Liver (tissue), 10 donors: ENCODE measurements at places on chromosomes 3 and 15. TPM values are rescaled to one million over a fixed set of nuclear protein-coding genes. Genes with fewer than 3 reads are reported as not detected.
A peak's percentile ranks its signal among the peaks of the same experiment; 100 is the strongest.

The THSD4 gene
- total RNA-seq, result 0.23 TPM

The ADAMTS9 gene
- total RNA-seq, result 13.8 TPM

The ZBBX gene
- total RNA-seq, result not detected

The TTLL13 gene
- total RNA-seq, result not detected

The TMEM87A gene
- total RNA-seq, result 26.2 TPM

The CD86 gene
- total RNA-seq, result 4.0 TPM

The REC114 gene
- not detected for total RNA-seq

The IL5RA gene
- 0.56 TPM for total RNA-seq

The SLC28A1 gene
- total RNA-seq, result 39.7 TPM

The CFAP20DC gene
- 0.98 TPM for total RNA-seq

DNA sequence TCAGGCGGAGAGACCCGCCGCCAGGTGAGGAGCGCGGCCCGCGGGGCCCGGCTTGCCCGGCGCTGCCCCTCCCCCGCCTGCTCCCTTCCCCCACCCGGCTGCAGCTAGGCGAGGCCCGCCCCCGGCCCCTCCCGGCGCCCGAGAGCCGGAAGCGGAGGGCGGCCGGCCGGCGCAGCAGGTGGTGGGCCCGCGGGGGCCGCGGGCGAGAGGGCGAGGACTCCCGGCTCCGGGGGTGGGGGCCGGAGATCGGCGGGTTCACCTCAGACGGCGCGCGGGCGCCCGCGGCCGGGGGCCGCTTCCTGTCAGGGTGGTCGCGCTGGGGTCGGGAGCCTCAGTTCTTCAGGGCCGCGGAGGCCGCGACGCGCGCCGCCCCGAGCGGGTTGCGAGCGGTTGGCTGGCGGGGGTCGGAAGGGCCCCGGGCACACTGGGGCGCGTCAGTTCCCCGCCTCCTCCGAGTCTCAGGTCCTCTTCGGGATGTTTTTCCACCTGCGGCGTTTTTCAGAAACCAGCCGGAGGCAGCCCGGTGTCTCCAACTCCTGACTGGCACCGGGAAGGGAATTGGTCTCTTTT, 395 bp downstream of the ZFAND6 start:
- DNase-seq, result no peak
- H3K27me3 ChIP-seq, result no peaks in the 10 kb centered on the region
- peaks cover 18% of the 10 kb centered on the region for H3K4me1 ChIP-seq
- no peaks in the 10 kb centered on the region for H3K36me3 ChIP-seq
- peak overlapping the region; percentile 97 for H3K4me3 ChIP-seq

- H3K27me3 ChIP-seq, result no peaks in the 10 kb centered on the region
- no peak for DNase-seq
- H3K36me3 ChIP-seq, result no peaks in the 10 kb centered on the region
- H3K27ac ChIP-seq, result no peak overlapping the region
These were observed 110.1 kb upstream of the SKOR1 start for GRCh38 chr15:67715170-67715569.

DNA sequence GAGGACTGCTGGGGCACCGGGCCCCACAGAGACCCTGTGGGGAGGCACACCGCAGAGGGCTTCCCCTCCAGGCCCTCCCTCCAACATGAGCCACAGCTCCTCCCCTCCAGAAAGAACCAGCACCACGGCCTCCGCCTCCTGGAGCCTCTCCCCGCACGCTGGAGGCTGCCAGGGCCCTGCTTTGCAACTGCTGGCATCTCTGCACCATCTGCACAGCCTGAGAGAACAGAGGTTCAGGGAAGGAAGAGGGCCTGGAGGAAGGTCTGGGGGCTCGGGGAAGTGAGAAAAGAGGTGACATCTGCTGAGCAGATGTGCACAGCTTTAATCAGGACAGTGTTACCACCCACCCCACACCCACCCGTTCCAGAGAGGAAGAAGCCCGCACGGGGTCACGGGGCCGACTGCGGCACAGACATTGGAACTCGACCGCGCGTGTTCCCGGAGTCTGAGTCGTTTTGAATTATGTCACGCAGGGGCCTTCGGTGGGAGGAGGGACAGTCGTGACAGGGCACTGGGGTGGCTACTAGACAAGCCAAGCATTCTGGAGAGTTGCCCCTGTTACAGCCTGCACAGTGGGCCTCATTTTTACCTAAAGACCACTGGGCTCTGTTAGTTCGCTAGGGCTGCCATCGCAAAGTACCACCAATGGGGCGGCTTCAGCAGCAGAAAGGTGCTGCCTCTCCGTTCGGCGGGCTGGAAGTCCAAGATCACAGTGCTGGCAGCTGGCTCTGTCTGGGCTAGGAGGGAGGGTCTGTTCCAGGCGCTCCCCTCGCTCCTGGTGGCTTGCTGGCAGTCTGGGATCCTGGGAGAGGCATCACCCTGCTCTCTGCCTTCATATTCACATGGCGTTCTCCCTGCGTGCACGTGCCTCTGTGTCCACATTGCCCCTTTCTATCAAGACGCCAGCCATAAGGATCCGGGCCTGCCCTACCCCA, 194.8 kb downstream of the XXYLT1 start:
- H3K4me1 ChIP-seq, result no peaks in the 10 kb centered on the region
- no peak overlapping the region for H3K4me3 ChIP-seq
- H3K36me3 ChIP-seq, result no peaks in the 10 kb centered on the region
- no peak overlapping the region for H3K27ac ChIP-seq

DNA sequence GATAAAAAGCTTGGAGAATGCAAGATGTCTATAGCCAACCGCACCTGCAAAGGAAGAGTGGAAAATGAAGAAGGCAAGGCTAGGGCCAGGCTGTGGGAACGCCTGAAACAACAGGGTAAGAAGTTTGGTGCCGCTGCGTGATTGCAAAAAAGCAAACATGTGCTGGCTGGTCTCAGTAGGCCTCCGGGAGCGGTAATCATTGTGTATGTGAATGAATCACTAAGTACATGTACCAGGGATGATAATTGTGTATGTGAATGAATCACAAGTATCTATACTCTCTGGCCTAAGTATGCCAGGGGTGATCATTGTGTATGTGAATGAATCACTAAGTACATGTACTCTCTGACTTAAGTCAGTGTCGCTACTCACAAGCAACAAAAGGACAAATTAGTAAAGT, 40.3 kb upstream of the PARL start:
- H3K4me3 ChIP-seq, result no peak overlapping the region
- no peaks in the 10 kb centered on the region for H3K27me3 ChIP-seq
- H3K27ac ChIP-seq, result no peak overlapping the region
- no peaks in the 10 kb centered on the region for H3K4me1 ChIP-seq

DNA sequence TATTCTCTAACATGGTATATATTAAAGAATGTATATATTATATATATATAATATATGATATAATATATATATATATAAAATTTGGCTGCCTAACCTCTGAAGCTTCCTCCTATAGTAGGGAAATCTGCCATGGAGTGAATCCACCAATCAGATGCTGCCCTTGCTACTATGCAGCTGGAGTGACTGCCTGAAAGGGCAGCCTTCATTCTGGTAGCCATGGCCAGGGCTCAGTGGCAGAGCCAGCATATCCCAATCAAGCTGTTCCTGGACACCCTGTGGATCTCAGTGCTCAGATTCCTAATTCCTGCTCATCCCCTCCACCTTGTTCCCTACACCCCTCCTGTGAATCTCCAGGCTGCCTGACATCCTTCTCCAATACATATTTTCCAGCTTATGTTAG, 2.2 kb upstream of the SH3GL3 start:
- H3K36me3 ChIP-seq, result no peaks in the 10 kb centered on the region
- no peak overlapping the region for H3K4me3 ChIP-seq
- H3K27ac ChIP-seq, result no peak overlapping the region
- no peak for DNase-seq
- H3K27me3 ChIP-seq, result no peaks in the 10 kb centered on the region

GRCh38 chr15:29034151-29034550, 148.4 kb downstream of the APBA2 start:
- H3K27me3 ChIP-seq, result no peaks in the 10 kb centered on the region
- no peaks in the 10 kb centered on the region for H3K4me1 ChIP-seq
- DNase-seq, result no peak
- no peak overlapping the region for H3K27ac ChIP-seq

- no peaks in the 10 kb centered on the region for H3K36me3 ChIP-seq
- no peak for DNase-seq
- no peaks in the 10 kb centered on the region for H3K4me1 ChIP-seq
- no peak overlapping the region for H3K27ac ChIP-seq
- H3K27me3 ChIP-seq, result no peaks in the 10 kb centered on the region
These were observed 55.8 kb downstream of the RSRC1 start for GRCh38 chr3:158165730-158166129.

DNA sequence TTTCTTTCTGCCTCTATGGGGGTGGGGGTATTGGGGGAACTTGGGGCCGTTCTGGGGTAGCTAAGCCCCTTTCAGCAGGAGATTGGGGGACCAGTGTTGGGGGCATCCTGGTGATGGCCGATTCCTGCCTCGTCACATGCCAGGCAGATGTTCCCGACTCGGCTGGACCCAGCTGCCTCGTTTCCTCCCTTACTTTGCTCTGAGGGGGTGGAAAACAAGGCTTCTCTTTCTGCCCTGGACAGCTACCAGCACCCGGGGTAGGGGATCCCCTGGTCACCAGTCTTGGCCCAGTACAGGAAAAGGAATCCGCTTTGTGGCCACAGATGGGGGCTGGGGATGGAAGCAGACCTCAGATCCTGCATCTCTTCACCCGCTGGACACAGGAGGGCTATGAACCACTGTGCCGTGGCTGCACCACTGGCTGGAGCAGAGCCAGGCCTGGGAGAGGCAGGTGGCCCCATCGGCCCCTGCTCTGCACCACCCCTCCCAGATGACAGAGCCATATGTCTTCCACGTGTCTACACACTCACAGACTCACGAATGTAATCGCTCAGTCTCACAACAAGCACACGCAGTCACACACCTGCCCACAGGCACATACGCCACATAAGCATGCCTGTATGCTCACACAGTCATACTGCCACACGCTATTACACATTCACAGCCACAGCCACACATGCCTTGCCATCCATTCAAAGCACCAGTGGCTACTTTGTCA, 12.4 kb downstream of the SNX33 start:
- no peak overlapping the region for H3K4me3 ChIP-seq
- DNase-seq, result no peak
- H3K27ac ChIP-seq, result no peak overlapping the region
- peaks cover 35% of the 10 kb centered on the region for H3K4me1 ChIP-seq
- H3K27me3 ChIP-seq, result no peaks in the 10 kb centered on the region
- H3K36me3 ChIP-seq, result peaks cover 22% of the 10 kb centered on the region

DNA sequence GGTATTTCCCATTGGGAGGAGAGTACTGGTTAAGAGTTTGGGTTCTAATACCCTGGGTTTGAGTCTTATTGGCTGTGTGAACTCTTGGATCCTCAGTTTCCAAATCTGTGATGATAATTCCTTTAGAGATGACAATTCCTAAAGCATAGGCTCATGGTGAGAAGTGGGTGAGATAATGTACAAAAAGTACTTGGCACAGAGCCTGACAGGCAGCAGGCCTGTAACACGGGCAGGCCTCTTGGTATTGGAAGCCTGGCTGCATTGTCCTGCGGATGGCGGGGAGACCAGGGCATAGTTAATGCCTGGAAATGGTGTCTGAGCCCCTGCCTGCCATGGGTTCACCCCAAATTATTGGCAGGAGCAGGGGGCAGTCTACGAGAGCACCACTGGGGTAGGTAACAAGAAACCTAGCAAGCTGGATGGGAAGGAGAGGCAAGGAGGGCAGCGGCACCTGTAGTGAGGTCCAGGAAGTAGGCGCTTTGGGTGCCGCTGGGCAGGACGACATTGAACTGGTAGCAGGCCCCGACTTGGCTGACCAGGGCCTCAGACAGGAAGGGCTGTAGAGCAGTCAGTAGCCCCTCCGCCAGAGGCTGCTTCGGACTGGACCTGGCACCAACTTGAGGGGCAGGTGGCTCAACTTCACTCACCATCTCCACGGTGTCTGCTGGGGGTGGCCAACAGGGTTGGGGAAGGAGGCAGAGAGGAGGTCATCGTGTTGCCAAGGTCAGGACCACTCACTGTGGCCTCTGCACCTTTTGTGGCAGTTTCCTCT, 7.7 kb downstream of the STOML1 start:
- no peak overlapping the region for H3K27ac ChIP-seq
- no peaks in the 10 kb centered on the region for H3K27me3 ChIP-seq
- H3K36me3 ChIP-seq, result no peaks in the 10 kb centered on the region
- no peak for DNase-seq
- peaks cover 4% of the 10 kb centered on the region for H3K4me1 ChIP-seq

DNA sequence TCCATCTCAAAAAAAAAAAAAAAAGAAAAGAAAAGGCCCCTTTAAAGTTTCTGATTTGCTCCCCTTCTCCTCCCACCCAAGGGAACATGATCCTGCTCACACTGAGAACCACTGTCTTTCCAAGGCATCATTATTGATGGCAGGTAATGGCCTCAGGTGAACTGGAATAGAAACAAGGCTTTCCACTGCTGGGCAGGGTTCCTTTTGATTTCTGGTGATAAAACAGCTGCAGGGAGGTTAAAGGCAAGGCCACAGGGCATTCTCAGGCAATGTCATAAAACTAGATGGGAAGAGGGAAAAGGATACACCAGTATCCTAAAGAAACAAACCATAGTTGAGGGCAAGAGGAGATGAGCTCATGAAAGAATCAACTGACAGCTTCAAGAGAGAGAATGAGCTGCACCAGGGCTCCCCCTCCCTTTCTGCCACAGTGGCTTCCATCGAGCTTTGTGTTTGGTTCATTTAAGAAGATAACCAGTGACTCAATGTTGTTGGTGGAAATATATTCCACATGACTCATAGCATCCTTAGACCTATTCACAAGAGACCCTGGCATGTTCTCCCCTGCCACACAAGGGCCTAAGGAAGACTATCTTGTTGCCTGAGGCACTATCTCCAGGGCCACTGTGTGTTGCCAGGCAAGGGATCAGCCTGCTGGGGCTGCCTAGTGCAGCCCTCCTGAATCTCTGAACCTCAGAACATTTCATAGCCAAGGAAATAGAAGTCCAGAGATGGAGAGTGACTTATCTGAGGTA, 86.4 kb downstream of the WDR76 start:
- no peaks in the 10 kb centered on the region for H3K36me3 ChIP-seq
- H3K4me1 ChIP-seq, result no peaks in the 10 kb centered on the region
- H3K27ac ChIP-seq, result no peak overlapping the region
- no peak for DNase-seq
- no peaks in the 10 kb centered on the region for H3K27me3 ChIP-seq

GRCh38 chr3:140055092-140055791, 120.3 kb downstream of the CLSTN2 start:
- H3K4me1 ChIP-seq, result no peaks in the 10 kb centered on the region
- no peaks in the 10 kb centered on the region for H3K36me3 ChIP-seq
- no peaks in the 10 kb centered on the region for H3K27me3 ChIP-seq
- no peak for DNase-seq
- no peak overlapping the region for H3K4me3 ChIP-seq

GRCh38 chr15:91522605-91523332, 330.7 kb upstream of the SLCO3A1 start:
- no peak overlapping the region for H3K27ac ChIP-seq
- H3K36me3 ChIP-seq, result no peaks in the 10 kb centered on the region
- no peaks in the 10 kb centered on the region for H3K4me1 ChIP-seq
- no peak for DNase-seq

GRCh38 chr15:25703726-25704125, 159.4 kb downstream of the ATP10A start:
- H3K27me3 ChIP-seq, result no peaks in the 10 kb centered on the region
- H3K27ac ChIP-seq, result no peak overlapping the region
- H3K36me3 ChIP-seq, result no peaks in the 10 kb centered on the region
- H3K4me1 ChIP-seq, result no peaks in the 10 kb centered on the region
- DNase-seq, result no peak
